ENCODE measurements at places on chromosomes 11 and 22.

DNA sequence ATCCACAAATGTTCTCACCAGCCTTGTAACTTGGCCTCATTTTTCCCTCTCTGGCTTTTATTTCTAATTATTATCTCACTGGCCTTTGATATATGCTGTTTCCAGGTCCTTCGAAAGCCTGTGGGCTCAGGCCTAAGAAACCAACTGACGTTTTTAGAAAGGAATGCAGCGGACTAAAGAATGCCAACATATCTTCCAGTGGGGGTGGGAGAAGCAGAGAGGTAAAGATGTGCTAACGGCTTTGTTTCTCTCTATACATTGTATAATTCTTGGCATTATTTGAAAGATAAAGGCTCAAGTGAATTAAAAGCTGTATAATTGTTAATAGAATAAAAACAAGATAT lies 28.2 kb downstream of the OR6Q1 start:
- no peak for DNase-seq

DNA sequence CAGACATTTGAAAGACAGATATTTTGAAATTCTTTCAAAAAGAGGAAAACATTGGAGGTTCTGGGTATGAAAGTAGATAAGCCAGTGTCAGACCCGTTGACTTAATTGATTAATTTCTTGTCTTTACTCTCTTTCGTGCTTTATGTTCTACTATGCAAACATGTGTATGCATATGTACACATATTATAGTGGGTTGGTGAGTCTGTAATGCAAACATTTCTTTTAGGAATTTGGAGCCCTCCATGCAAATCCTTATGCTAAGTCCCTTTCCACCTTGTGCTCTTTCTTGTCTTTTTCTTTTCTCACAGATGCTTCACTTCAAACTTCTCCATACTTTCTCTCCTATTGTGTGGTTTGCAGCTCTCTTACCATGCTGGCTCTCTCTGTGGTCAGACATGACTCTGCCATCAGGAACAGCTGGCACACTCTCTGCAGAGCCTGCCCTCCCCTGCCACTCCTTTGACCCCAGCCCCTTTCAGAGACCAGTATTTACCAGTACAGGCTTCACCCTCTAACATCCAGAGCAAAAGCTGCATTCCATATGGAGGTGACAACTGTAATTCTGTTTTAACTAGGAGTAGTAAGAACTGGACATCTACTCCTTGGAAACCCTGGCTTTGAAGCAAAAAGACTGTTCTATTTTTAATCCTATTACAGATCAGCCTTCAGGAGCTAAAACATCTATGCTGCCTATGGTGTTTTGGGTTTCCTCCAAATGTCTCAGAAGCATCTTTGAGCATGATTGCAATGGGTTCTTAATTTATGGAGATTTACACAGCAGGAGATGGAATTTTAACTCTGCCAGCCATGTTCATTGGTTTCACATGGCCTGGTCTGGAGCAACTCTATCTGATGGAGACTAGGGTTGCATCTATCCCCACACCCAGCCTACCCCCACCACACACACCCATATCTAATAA lies 386.9 kb upstream of the FAT3 start:
- no peak for DNase-seq

GRCh38 chr11:3189196-3189843 lies 24.2 kb upstream of the OSBPL5 start:
- no peak for DNase-seq

DNA sequence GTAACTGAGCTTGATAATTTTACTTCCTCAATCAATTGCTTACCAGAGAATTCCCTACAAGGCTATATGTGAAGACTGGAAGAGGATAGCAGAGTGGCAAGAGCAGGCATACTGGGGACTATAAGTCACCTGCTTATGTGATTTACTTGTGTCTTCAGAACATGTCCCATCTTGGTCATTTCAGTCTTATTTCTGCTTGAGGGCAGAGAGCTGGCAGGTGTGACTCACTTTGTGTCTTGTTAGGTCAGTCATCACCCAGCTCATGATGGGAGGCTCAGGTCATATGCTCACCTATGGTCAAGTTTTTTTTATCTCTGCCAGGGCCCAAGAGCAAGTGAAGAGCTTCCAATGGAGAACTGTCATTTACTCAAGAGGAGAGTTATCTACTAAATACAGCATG lies 6.2 kb downstream of the SRSF8 start:
- no peak for DNase-seq

GRCh38 chr22:23544852-23545251 lies 35.2 kb downstream of the IGLL1 start:
- no peak for DNase-seq

DNA sequence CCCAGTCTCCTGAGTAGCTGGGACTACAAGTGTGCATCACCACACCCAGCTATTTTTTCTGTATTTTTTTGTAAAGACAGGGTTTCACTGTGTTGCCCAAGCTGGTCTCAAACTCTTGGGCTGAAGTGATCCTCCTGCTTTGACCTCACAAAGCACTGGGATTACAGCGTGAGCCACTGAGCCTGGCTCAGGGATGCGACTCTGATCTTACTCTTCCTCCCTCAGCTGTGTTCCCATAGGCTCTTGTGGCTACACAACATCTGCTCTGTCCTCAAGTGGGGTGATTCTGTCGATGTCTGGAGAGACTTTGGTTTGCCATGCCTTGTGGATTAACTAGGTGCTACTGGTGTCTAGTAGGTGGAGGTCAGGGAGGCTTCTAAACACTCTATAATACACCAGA lies 127.0 kb upstream of the SERPIND1 start:
- DNase-seq, result no peak

- no peak for DNase-seq
These were observed 59.6 kb downstream of the ATXN10 start for GRCh38 chr22:45731041-45731797.

DNA sequence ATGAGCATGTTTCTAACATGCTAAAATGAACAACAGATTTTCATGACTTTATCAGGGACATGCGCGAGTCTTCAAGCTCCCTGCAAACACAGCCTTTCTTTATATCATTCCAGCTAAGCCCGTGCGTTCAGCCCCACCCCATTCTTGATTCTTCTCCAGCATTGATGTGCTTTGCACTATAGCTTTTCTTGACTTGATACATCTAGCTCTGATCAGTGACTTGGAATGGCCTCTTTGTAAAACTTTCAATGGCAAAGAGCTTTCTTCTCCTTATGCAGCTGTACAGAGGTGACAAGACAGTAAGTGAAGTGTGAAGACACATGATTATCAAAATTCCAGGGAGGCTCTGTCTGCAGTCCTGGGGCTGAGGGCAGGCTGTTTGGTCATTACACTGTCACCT lies 561.0 kb downstream of the OPCML start:
- DNase-seq, result no peak

DNA sequence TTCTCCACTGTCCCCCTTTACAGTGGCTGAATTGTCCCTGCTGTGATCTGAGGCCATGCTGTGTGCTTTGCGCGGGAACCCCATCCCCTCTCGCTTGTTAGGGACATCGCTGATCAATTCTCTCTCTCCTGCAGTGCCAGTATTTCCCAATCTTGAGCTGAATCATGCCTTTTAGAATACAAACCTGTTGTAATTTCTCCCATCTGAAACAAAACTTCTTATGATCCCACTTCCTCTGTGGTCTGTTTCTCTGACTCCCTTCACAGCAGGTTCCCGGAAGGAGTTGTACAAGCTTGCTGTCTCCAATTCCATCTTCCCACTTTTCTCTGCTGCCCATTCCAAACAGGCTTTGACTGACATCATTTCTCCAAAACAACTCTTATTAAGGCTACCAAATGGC lies 16.8 kb downstream of the ADAMTS15 start:
- DNase-seq, result no peak
